ENCODE measurements at places on chromosomes 7 and 10. TPM values are rescaled to one million over a fixed set of nuclear protein-coding genes. Genes with fewer than 3 reads are reported as not detected.

DNA sequence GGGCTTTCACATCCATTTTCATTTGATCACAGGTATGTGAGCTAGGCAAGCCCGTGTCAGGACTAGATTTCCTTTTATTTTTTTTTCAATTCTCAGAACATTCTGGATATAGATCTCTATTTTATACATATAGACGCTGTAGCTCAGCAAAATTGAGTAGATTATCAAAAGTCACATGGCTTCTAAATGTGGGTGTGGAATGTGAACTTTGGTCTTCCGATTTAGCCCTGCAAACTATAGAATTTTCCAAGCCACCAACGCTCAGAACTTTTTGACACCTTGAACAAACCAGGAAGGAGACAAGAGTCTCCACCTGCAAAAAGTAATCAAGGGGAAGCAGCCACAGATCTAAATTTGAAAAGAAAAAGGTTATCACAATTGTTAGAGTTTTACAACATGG, 15.9 kb upstream of the FFAR4 start:
- DNase-seq, result no peak

DNA sequence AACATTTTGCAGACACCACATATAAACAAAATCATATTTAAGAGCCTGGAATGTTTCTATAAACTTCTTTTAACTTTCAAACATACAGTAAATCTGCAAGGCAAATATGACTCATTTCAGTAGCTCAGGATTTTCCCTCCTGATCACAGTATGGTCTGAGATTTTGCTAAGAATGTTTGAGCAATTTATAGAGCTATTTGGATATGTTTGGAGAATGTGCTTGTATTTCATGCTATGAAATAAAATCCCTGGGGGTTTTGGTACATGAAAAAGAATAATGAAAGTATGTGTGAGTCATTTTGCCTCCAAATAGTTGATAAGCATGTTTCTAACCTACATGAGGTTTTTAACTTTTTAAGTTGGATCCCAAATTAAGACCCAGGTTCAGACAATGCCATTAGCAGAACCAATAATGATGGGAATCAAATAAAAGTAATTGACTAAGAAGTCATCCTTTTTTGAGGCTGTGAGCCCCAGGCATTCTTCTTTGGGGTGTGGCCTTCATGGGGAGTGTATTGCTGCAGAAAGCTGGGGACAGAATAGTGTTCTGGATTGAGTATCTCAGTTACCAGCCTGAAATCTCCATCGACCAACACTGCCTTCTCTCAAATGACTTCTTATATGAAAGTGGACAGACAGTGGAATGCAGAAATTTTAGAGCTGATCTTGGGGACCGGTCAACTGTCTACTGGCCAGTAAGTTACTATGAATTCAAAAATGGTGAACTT, 66.1 kb upstream of the AGBL3 start:
- no peak for DNase-seq

DNA sequence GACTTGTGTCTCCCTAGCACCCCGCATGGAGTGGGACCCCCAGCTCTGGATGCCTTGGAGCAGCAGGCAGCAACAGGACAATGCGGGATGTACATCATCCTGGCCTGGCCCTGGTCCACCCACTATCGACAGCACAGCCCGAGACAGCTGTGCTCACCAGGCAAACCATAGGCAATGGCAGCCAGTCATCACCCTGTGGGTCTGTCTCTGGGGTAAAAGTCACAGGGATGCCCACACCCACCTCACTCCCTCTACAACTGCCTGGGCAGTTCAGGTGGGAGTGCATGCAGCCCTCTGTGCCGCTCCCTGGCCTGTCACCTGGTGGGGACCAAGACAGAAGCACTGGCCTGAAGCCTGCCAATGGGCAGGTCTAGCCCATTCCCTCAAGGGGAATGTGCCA, 147.8 kb downstream of the GRID1 start:
- DNase-seq, result no peak

- DNase-seq, result no peak
Observed at GRCh38 chr10:74575912-74576311, 250.5 kb upstream of the KAT6B start.

- DNase-seq, result no peak
Observed at GRCh38 chr10:3858051-3858845, 73.2 kb upstream of the KLF6 start.

AKR1C8 gene
- 1.3 TPM for total RNA-seq

HMX3 gene
- not detected for total RNA-seq

TMEM270 gene
- not detected for total RNA-seq

MET gene
- total RNA-seq, result 0.33 TPM

Data from natural killer cell treated with Interleukin-12 subunit alpha and Interleukin-12 subunit beta and Interleukin-15 and Interleukin-18, amount 100 ng/mL, for 72 hours (primary cell).